ENCODE measurements at places on chromosomes 2 and 18. TPM values are rescaled to one million over a fixed set of nuclear protein-coding genes. Genes with fewer than 3 reads are reported as not detected.

CMPK2 gene
- total RNA-seq: 5.1 TPM

RHOB gene
- 525 TPM for total RNA-seq

MREG gene
- 8.5 TPM for total RNA-seq

GRCh38 chr2:134500211-134500935 lies 218.4 kb downstream of the TMEM163 start:
- no peak for DNase-seq

GRCh38 chr2:77566131-77566530 lies 44.0 kb upstream of the LRRTM4 start:
- no peak for DNase-seq

Data from right lobe of liver (tissue), 6 donors.